GM12892 (cell line): ENCODE measurements at places on chromosomes 6 and 20.

- DNase-seq, result no peak
These were observed 259.9 kb upstream of the MARCKS start for GRCh38 chr6:113597231-113597583.

DNA sequence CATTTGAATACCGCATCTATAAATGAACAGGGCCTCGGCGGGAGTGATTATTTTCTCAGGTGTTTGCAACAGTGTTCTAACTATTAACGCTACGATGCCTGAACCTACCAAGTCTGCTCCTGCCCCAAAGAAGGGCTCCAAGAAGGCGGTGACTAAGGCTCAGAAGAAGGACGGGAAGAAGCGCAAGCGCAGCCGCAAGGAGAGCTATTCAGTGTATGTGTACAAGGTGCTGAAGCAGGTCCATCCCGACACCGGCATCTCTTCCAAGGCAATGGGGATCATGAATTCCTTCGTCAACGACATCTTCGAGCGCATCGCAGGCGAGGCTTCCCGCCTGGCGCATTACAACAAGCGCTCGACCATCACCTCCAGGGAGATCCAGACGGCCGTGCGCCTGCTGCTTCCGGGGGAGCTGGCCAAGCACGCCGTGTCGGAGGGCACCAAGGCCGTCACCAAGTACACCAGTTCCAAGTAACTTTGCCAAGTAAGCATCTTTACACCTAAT, 70.9 kb downstream of the HFE start:
- no peak for DNase-seq

DNA sequence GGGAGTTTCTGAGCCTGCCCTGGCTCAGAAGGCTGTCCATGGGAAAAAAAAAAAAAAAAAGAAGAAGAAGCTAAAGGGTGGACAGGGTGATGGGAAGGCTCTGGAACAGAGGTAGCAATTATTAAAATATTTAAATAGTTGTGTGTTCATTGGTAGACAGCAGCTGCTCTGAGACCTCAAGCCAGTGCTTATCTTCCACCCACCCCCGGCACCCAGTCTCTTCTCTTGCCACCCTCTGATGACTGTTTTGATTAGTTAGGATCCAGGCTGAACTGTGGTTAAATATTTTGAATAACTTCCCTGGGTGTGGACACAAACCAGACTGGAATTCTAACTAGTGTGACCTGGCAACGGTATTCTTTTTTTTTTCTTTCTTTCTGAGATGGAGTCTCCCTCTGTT, 16.9 kb upstream of the SRSF3 start:
- no peak for DNase-seq

DNA sequence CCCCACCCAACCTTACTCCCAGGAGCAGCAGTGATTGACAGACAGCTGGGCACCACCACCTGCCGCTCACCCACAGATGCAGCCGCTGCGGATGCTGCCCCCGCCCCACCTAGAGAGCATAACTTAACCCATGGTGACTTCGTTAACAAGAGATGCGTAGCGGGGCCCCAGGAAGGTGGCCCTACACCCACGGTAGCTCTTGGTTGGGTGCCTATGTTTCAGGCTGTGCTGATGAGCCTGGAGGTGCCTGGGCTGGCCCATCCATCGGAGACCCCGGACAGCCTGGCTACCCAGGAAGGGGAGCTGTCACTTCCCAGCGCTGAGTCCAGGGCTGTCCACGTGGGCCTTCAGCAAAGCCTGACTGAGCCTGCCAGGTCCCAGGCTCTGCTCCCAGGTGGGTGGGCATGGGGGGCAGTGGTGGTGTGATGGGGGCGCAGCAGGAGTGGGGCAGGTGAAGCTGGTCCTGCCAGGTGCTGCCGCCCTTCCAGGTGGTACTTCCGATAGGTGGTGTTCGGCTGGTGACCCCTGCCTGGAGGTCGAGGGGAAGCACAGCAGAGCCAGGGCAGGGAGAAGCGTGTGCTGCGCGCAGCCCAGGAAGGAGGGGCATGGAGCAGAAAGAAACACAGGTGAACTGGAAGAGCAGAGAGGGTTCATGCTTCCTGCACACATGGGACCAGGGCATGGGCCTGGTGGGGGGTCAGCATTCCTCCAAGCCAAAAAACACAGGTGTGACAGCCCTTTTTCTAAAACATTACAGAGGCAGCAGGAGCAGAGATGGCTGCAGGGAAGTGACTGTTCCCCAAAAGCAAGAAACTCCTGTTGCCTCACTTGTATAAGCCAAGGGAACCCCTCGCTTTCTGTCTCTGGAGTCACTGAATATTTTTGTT, 56.9 kb downstream of the SYNJ2 start:
- no peak for DNase-seq

DNA sequence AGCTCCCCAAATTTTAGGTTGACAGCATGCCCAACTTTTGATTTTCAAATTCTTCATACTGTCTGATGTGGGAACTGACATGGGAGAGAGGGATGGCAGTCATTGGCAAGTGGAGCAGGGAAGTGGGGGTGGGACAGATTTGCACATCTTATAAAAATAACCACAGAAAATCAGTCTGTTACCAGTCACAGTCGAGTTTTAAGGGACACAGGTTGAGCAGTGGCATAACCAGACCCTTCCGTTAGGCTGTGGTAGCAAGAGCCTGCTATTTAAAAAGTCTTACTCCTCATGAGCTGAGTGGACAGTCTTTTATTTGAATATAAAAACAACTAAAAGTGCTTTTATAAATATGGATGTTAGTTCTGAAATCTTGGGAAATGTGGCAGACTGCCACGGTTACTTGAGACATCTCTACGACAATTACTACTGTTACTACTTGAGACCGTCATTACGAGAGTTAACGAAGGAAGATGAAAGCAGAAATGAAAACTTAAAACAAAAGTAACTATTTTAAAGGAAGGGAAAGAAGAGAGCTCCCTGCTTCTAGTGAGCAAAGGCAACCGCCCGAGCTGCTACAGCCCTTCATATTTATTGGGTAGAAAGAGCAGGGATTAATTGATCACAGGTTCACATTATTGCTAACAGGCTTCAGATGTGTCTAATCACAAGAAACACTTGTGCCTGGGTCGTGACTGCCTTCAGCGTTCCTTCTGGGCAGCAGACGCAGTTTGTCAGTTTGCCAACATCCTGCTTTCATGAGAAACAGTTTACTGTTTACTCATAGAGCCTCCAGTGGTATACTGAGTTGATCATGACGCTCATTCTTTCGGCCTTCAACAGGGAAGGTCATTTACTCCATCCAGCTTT, 71.3 kb downstream of the EFHC1 start:
- DNase-seq, result no peak

DNA sequence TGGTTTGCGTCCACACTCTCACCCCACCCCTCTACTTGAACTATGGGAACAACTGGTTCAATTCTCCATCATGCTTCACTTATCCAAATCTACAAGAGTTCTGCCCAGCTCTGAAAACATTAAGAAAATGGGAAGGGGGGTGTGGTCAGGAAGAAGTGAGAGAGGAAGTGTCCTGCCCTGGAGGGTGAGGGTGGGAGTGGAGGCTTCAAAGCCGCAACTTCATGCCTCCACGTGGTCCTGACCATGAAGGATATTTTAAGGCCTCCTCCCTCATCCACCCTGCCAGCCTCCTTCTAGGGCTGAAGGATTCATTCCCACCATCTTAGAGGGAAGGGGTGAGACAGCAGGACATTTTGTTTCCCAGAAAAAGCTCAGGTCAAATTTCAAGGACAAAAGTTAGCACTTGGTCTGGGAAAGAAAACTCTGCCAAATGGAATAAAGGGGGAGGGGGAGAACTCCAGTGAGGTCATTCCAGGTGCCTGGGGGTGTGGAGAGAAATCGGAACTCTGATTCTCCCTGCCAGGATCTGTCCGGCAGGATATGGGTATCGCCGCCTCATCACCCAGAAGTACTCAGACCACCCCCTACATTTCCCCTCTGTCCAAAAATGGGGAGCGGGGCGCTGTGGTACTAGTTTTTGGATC, 4.9 kb downstream of the RIMS4 start:
- no peak for DNase-seq

- no peak for DNase-seq
These were observed 74.4 kb downstream of the MKKS start for GRCh38 chr20:10359621-10360040.

- no peak for DNase-seq
These were observed 99.9 kb downstream of the ALDH8A1 start for GRCh38 chr6:134849920-134850447.

DNA sequence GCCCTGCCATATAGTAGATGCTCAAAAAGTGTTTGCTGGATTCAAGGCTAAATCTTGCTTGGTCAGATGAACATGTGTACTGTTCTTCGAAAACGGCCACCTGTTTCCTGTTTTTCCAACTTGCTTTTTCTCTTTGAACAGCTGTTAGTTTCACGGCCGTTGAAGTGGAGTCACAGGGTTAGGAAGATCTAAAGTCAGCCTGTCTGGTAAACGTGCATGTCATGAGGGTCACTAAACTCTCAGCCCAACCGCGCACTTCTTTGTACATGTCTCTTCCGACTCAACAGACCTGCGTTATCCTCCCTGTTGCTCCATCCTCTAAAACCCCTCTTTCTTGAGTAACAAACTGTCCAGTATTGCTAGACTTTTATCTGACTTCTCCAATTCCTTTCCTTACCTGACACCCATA, 93.2 kb upstream of the MAN1A1 start:
- no peak for DNase-seq

DNA sequence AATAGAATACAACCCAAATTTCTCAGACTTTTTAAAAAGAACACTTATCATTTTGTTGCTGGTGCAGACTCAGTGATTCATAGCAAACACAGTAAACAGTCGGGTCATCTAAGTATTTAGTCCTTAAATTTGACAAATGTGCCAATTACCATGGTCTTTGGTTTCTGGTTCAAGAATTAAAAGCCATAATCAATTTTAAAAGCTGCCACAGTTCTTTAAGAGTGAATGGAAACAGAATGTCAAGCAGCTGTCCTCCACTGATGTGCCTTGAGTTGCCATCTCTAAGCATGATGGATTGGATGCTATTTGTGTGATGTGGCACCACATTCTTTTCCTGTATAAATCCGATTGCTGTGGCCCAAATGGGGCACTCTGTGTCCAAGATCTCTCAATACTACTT, 67.2 kb upstream of the MLIP start:
- no peak for DNase-seq

DNA sequence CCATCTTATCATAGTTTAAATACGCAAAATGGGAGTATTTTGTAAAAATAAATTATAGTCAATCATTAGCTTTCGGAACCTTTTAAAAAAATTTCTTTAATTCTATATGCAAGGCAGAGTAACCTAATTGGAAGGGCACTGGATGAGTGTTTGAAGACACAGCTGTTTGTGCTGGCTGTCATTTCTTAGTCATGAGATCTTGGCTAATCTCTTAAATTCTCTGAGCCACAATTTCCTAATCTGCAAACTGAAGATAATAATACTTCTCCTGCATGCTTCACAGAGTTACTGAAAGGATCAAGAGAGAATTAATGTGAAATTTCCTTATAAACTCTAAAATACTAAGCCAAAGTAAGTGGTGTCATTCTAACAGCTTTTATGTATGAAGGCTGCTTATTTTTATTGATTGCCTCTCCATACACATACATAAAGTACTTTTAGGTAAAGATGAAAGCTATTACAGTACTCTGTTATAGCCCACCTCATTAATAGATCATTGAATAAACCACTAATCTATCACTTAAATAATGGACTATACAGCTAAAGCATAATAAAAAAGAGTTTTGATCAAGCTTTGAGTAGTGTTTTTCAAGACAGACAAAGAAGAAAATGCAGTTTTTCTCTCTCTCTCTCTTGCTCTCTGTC, 383.7 kb upstream of the IRAK1BP1 start:
- DNase-seq, result no peak

DNA sequence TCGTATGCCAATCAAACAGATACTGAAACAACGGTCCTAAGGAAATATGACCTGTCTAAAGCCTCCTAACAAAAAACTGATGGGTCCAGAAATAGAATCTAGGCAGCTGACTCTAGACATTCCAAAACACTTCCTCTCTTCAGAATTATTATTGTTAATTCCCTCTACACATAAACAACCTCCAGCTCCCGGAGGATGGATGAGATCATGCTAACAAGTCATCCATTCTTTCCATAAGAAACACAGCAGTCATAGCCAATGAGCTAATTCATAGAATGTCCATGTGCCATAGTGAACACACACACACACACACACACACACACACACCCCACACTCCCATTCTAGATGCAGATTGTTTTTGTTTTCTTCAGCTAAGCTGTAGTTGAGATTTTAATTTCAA, 44.3 kb downstream of the HDGFL1 start:
- DNase-seq, result no peak

- DNase-seq, result no peak
These were observed 253.0 kb downstream of the NKAIN2 start for GRCh38 chr6:124056407-124057334.

DNA sequence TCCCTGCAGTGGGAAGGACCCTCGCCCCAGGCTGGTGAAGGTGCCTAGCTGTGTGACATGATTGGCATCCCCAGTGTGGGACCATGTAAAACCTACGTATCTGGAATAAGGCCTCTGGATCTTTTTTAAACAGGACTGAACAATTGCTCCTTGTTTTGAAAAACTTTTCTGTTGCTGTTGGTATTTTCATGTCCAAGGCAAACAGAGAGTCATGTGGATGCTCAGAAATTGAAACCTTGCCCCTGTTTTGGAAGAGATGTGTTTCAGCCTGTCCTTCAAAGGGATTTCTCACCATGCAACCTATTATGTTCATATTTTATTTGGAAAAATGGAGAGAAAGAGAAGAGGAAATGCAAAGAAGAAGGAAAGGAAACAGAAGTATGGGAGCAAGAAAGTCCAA, 362.3 kb downstream of the PKHD1 start:
- no peak for DNase-seq
